ENCODE measurements at places on chromosomes 7 and 10.

DNA sequence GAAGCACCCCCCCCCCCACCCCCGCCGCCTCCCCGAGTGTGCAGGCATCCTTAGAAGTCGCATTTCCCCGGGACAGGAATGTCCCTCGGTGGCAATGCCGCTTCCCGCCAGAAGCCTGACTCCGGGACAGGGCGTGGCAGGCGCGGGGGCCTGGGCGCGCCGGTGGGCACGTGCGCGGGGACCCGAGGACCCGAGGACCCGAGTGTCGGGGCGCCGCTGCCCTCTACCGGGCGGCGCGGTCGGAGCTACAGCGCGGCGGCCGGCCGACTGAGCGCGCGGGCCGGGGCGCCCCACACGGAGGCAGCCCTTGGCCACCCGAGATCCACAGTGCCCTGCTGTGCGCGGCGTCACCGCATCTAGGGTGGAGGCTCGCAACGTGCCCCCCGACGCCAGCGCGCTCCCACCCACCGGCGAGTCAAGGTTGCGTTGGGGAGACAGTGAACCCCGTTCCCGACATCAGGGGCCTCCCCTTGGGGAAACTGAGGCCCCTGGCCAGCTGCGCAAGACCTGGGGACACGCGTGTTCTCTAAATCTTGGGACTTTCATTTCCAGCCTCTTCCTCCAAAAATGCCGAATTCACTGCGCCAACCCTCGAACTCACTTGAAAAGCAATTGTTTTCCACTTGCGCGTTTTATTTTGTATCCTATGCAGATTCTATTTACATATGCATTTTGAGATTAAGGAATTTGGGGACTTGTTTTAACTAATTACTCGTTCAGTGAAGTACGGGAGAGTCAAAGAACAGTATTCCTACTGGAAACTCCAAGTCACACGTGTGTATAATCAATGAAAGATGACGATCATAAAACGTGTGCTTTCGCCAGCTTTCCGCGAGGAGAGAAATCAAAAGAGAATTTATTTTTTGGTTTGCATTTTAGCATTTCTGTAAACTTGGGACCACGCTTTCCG is 3.1 kb upstream of the CUX1 start:
- DNase-seq: peak; percentile 52

DNA sequence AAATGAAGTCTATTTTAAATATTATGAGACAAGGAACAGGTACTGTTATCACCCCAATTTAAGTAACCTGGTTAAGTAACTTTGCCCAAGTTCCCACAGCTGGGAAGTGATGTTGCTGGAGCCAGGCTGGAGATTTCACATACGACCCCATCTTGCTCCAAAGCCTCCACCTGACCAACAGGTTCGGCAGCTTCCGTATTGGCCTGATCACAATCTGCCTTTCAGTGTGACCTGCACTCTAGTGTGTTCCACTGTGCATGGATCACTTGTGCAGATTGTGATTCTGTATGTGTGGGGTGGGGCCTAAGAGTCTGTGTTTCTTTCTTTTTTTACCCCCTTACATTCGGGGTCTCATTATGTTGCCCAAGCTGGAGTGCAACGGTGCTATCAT is 66.1 kb downstream of the PRTFDC1 start:
- no peak for DNase-seq

DNA sequence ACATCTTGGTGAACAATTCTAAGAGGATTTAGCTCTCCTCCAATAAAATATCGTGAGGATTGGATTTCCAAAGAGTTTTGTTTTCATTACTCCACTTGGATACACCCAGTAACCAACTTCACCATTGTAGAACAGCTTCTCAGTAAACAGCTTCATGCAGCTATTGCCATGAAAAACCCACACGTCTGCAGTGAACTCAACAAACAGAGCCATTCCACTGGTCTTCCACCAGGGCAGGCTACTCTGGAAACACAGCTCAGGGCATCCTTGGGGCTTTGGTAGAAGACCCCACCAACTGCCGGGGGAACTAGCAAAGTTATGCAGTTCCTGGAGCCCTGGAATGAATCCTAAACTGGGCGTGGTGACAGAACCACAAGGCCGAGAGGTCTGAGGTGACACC is 77.4 kb downstream of the CALN1 start:
- DNase-seq: no peak

DNA sequence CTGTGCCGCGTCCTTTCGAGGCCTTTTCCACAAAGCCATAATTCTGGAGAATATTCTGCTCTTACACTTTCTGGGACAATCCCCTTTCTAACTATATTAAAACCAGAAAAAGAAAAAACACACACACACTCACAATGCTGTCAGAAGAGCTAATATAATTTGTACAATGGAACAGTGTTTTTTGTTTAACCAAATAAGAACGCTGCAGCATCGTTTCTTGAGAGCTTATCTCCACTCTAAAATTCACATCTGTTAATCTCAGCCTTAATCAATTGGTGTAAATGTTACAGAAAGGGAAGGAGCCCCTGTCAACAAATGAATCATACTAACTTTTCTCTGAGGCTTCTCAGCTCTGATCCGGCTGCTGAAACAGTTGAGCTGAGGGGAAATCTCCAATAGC is 123.9 kb downstream of the GALNT11 start:
- DNase-seq: no peak

- DNase-seq: no peak
These were observed 160.6 kb upstream of the AOAH start for GRCh38 chr7:36884910-36885309.
